T-helper 17 cell (primary cell): ENCODE measurements at places on chromosomes 7 and 10. TPM values are rescaled to one million over a fixed set of nuclear protein-coding genes. Genes with fewer than 3 reads are reported as not detected.

- H3K4me1 ChIP-seq, result no peaks in the 10 kb centered on the region
- H3K4me3 ChIP-seq, result no peak overlapping the region
- H3K27me3 ChIP-seq, result no peaks in the 10 kb centered on the region
- H3K27ac ChIP-seq, result no peak overlapping the region
Observed at GRCh38 chr7:33539659-33540400, 365.5 kb upstream of the BMPER start.

DNA sequence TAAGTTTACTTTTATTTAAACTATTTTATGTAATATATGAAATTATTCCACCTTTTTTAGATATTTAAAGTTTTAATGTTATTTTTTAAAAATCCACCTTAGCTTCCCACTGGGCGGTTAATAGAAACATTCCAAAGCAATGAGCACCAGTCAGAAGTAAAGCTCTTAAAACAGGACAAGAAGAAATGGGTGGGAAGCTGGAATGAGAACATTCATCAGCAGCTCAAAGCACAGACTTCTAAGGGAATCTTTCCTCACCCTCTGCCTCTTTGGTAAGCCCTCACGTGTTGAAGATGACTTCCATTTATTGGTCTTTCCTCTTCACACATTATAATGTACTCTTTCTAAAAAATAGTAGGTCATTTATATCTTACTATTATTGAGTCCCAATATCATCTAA lies 3.1 kb downstream of the AGMO start:
- H3K27ac ChIP-seq, result no peak overlapping the region
- no peaks in the 10 kb centered on the region for H3K27me3 ChIP-seq
- H3K4me1 ChIP-seq, result no peaks in the 10 kb centered on the region
- no peak overlapping the region for H3K4me3 ChIP-seq
- no peak for DNase-seq
- no peaks in the 10 kb centered on the region for H3K36me3 ChIP-seq

GRCh38 chr10:125857185-125857760 lies 23.8 kb downstream of the DHX32 start:
- DNase-seq, result no peak
- no peak overlapping the region for H3K27ac ChIP-seq
- no peaks in the 10 kb centered on the region for H3K27me3 ChIP-seq
- H3K4me3 ChIP-seq, result no peak overlapping the region

ZNF736 gene
- total RNA-seq, result 28.3 TPM

ITGB8 gene
- total RNA-seq, result 0.23 TPM

GRCh38 chr7:146053492-146053891 lies 63.1 kb upstream of the CNTNAP2 start:
- no peak overlapping the region for H3K4me3 ChIP-seq
- no peaks in the 10 kb centered on the region for H3K36me3 ChIP-seq
- DNase-seq, result no peak
- H3K27me3 ChIP-seq, result no peaks in the 10 kb centered on the region
- no peaks in the 10 kb centered on the region for H3K4me1 ChIP-seq
- no peak overlapping the region for H3K27ac ChIP-seq

GRCh38 chr10:63865210-63865609 lies 344.0 kb downstream of the REEP3 start:
- peaks cover 11% of the 10 kb centered on the region for H3K4me1 ChIP-seq
- no peak for DNase-seq
- peaks cover 4% of the 10 kb centered on the region for H3K36me3 ChIP-seq
- no peak overlapping the region for H3K27ac ChIP-seq
- peaks cover 64% of the 10 kb centered on the region for H3K27me3 ChIP-seq

STEAP1B gene
- total RNA-seq, result 0.73 TPM

DNA sequence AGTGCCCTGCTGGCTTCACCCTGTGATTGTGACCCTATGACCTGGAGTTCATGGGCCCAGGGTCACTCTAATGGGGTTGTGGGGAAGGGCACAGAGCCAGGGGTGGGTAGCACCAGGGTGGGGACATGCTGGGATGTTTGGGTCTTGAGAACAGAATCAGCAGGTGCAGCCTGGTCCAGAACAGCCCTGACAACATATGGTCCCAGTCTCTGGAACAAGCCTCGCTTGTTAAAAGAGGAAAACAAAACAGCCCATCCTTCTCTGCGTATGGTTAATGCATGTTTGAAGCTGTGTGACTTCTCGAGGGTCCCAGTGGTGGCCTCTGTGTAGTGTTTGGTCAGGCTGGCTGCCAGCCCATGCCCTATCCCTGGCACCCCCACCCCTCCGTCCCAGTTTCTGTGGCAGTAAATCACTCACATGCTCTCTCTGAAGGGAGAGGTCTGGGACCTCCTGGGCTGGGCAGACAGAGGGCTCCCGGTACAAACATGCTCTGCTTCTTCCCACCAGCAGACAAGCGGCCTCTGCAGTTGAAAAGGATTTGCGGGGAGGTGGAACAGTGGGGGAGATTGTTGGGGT lies 79.4 kb downstream of the FAM241B start:
- H3K27me3 ChIP-seq, result peaks cover 65% of the 10 kb centered on the region
- no peaks in the 10 kb centered on the region for H3K4me1 ChIP-seq
- H3K27ac ChIP-seq, result no peak overlapping the region
- H3K36me3 ChIP-seq, result peaks cover 6% of the 10 kb centered on the region
- H3K4me3 ChIP-seq, result no peak overlapping the region
- DNase-seq, result no peak

NUTM2E gene
- total RNA-seq, result not detected

DNA sequence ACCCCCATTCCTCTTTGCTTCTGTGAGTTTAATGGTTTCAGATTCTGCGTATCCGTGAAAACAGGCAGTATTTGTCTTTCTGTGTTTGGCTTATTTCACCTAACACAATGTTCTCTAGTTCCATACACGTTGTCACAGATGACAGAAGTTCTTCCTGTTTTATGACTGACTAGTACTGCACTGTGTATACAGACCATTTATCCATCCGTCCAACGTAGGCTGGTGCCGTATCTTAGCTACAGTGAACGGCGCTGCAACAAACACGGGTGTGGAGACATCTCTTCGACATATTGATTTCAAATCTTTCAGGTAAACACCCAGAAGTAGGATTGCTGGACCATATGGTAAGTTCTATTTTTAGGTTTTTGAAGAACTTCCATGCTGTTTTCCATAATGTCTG lies 181.7 kb downstream of the PARD3 start:
- peaks cover 9% of the 10 kb centered on the region for H3K4me1 ChIP-seq
- peaks cover 17% of the 10 kb centered on the region for H3K27me3 ChIP-seq
- H3K27ac ChIP-seq, result no peak overlapping the region

RAMP3 gene
- 0.65 TPM for total RNA-seq

DNA sequence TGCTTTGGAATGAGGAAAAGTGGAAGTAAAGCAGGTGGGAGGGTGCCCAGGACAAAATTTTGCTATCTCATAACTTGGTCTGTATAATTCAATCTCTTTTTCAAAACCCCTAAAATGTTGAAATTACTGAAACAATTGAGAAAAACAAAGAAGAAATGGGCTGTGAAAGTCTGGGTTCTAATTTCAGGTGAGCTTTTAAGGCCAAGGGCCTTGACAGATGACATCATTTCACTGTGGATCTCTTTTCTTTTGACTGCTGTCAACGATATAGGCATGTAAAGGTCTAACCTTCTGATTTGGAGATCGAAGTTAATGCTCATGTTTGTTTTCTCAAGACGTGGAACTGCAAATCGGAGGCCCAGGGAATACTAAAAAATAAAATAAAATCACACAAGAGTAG lies 127.8 kb downstream of the ITGA8 start:
- peaks cover 32% of the 10 kb centered on the region for H3K27me3 ChIP-seq
- no peak overlapping the region for H3K27ac ChIP-seq
- DNase-seq, result no peak
- no peak overlapping the region for H3K4me3 ChIP-seq

DNA sequence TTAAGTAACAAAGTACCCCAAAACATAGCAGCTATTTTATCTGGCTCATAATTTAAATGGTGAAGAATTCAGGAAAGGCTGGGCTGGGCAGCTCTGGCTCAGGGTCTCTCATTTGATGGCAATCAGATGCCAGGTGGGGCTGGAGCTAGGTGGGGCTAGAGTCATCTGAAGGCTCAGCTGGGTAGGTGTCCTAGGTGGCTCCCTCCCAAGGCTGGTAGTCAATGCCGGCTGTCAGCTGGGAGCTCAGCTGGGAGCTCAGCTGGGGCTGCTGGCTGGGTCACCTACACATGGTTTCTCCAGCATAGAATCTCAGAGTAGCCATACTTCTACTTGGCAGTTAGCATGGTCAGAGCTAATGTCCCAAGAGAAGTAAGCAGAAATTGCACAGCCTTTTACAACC lies 34.1 kb downstream of the OSBPL3 start:
- H3K4me1 ChIP-seq, result peaks cover 66% of the 10 kb centered on the region
- peaks cover 5% of the 10 kb centered on the region for H3K36me3 ChIP-seq
- H3K27me3 ChIP-seq, result no peaks in the 10 kb centered on the region

MCM10 gene
- 0.34 TPM for total RNA-seq

GRCh38 chr10:120456626-120457430 lies at the start of gene PLPP4:
Gene PLPP4 (plus strand): TSS chr10:120457227. CDS start chr10:120457306, 79 bp downstream.
- no peak within 1 kb of the TSS for H3K27ac ChIP-seq
- H3K4me1 ChIP-seq, result peaks cover 4% of the 10 kb centered on the region
- DNase-seq, result no peak
- H3K4me3 ChIP-seq, result peak within 1 kb of the TSS; percentile 19

GRCh38 chr7:76062254-76062653 lies 14.3 kb downstream of the MDH2 start:
- H3K27ac ChIP-seq, result no peak overlapping the region
- no peak overlapping the region for H3K4me3 ChIP-seq
- no peak for DNase-seq
- peaks cover 9% of the 10 kb centered on the region for H3K36me3 ChIP-seq

MMRN2 gene
- 1.6 TPM for total RNA-seq

GRCh38 chr7:137682596-137682995 lies 164.2 kb downstream of the DGKI start:
- no peak overlapping the region for H3K27ac ChIP-seq
- H3K36me3 ChIP-seq, result no peaks in the 10 kb centered on the region
- peaks cover 47% of the 10 kb centered on the region for H3K27me3 ChIP-seq
- H3K4me3 ChIP-seq, result no peak overlapping the region
- DNase-seq, result no peak
- no peaks in the 10 kb centered on the region for H3K4me1 ChIP-seq

DNA sequence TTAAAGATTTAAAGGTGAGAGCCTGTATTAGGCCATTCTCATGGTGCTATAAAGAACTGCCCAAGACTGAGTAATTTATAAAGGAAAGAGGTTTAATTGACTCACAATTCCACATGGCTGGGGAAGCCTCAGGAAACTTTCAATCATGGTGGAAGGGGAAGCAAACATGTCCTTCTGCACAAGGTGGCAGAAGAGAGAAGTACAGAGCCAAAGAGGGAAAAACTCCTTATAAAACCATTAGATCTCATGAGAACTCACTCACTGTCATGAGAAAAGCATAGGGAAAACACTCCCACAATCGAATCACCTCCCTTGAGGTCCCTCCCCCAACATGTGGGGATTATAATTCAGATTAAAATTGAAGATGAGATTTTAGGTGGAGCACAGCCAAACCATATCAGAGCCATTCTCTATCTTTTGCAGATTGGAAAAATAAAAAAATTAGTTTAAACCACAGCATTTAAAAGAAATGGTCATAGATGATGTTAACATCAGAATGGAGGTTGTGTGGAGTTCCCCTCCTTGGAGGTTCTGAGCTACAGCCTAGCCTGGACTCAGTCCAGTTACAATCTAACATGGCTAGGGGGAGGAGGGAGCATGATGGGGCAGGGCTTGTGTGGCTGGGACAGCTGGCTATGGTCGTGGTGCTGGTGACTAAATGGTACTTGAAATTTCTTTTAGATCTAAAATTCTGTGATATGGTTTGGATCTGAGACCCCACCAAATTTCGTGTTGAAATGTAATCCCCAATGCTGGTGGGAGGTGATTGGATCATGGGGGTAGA lies 33.1 kb downstream of the GSTO2 start:
- H3K27ac ChIP-seq, result no peak overlapping the region
- H3K36me3 ChIP-seq, result peaks cover 3% of the 10 kb centered on the region
- H3K4me1 ChIP-seq, result peaks cover 22% of the 10 kb centered on the region
- H3K27me3 ChIP-seq, result peaks cover 28% of the 10 kb centered on the region
- no peak overlapping the region for H3K4me3 ChIP-seq
- no peak for DNase-seq

GRCh38 chr10:79061441-79062315 lies 7.1 kb upstream of the ZMIZ1 start:
- H3K27me3 ChIP-seq, result peaks cover 10% of the 10 kb centered on the region
- H3K27ac ChIP-seq, result peak overlapping the region; percentile 85
- H3K4me1 ChIP-seq, result peaks cover 40% of the 10 kb centered on the region
- no peak for DNase-seq
- peaks cover 5% of the 10 kb centered on the region for H3K36me3 ChIP-seq

DNA sequence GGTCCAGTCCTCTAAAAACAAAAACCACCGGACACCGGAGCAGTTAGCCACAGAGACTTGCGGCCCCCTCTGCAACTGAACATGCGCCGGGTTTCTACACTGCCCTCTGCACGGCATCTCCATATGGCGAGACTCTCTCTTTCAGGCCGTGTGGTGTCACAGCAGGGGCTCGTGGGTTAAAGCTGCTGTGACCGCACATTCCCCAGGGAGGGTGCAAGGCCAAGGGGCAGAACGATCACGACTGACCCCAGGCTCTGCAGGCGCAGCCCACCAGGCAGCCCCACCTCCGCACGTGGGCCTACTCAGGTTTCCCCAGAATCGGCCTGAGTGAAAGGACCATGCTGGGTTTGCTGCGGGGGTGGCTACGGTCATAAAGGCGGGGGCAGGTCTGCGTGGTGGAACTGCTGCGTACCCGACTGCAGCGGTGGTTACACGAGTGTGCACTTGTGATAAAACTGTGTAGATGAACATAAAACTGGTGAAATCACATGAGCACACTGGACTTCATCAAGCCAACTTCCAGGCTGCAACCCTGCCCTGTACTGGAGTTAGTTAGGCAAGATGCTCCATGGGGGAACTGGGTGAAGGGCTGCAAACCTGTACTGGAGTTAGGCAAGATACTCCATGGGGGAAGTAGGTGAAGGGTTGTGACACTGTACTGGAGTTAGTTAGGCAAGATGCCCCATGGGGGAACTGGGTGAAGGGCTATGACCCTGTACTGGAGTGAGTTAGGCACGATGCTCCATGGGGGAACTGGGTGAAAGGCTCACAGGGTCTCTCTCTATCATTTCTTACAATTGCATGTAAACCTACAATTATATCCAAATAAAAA lies 81.4 kb upstream of the PPP2R2D start:
- peaks cover 25% of the 10 kb centered on the region for H3K27me3 ChIP-seq
- no peak for DNase-seq
- H3K27ac ChIP-seq, result no peak overlapping the region
- no peaks in the 10 kb centered on the region for H3K4me1 ChIP-seq
- H3K4me3 ChIP-seq, result no peak overlapping the region

GRCh38 chr7:97418312-97418711 lies 300.8 kb downstream of the SDHAF3 start:
- H3K27me3 ChIP-seq, result no peaks in the 10 kb centered on the region
- no peak for DNase-seq
- no peaks in the 10 kb centered on the region for H3K4me1 ChIP-seq
- H3K27ac ChIP-seq, result no peak overlapping the region
